ENCODE measurements at places on chromosomes 3 and 15.

DNA sequence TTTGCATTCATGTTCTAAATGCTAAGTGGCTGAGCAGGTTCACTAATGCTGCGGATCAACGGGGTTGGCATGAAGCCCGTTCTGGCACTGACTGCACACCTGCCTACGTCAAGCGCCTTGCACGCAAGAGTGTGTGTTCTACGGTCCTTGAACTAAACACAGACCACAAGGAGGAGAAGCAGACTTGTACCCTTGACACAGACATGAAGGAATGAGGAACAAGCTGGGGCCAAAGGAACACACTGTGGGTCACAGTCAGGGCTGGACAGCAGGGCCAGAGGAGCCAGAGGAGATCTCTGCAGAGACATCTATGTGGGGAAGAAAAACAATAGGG lies 48.0 kb upstream of the LDHAL6B start:
- no peak for DNase-seq

- no peak for DNase-seq
Measured at GRCh38 chr3:171824824-171825221, 14.5 kb upstream of the PLD1 start.

GRCh38 chr15:31379042-31379441 lies 52.4 kb downstream of the KLF13 start:
- DNase-seq: no peak

DNA sequence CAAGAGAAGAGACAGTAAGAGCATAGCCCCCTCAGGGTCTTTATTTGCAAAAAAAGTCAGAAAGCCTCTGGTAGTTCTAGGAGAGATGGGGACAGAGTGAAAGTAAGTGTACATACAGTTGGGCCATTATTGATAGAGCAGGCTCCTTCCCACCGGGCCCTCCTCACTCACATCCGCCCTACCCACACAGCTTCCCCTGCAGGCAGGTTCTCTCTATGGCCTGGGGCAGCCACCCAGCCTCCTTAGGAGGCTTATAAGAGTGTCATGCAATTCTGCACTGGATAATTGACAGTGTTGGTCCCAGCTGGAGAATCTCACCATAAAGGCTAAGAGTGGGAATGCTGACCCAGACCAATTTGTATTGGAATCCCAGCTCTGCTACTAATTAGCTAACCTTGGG lies 49.5 kb downstream of the SLC30A4 start:
- no peak for DNase-seq

- DNase-seq: no peak
Measured at GRCh38 chr3:175865724-175866123, 1006.6 kb downstream of the NAALADL2 start.

DNA sequence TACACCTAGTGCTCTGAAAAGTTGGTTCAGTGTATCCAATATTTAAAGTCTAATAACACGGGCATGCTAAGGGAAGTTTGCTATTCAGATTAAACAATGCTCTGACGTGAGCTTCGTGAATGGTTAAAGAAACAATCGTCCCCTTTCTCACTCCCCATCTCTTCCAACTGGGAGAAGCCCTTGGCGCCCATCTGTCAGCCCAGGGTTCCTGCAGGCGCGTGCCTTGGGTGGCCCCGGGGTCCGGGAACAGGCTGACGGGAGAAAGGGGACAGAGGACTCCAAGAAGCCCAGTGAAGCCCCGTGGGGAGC lies 413 bp downstream of the SEC22C start:
- no peak for DNase-seq

- no peak for DNase-seq
Measured at GRCh38 chr3:126361211-126361610, 4.0 kb upstream of the KLF15 start.

GRCh38 chr3:160041465-160041864 lies 52.8 kb downstream of the IL12A start:
- DNase-seq: no peak

- no peak for DNase-seq
Measured at GRCh38 chr15:74201710-74202420, 722 bp downstream of the STRA6 start.

DNA sequence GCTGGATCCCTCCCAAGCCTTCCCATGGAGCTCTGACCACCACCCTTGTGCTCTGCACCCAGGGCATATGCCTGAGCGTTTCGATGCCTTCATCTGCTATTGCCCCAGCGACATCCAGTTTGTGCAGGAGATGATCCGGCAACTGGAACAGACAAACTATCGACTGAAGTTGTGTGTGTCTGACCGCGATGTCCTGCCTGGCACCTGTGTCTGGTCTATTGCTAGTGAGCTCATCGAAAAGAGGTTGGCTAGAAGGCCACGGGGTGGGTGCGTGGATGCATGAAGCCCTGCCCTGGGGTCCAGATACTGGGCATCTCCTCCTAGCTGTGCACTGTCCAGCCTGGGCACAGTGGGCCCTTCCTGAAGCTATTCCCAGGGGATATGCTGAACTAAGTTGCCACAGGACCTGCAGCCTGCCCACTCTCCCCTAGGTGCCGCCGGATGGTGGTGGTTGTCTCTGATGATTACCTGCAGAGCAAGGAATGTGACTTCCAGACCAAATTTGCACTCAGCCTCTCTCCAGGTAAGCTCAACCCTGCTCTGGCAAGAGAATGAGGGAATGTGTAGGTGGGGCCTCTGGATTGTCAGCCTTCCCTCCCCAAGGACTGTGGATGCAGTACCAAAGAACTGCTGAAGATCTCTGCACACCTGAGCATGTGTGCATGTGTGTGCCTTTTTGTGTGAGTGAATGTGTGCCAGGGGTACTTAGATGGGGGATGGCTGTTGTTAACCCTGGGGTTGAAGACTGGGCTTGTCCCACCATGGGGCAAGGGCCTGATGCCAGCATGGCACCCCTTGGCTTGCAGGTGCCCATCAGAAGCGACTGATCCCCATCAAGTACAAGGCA lies 2.1 kb downstream of the MYD88 start:
- no peak for DNase-seq

- DNase-seq: no peak
Measured at GRCh38 chr3:187403768-187404288, 35.6 kb downstream of the RTP4 start.

- peak; percentile 37 for DNase-seq
Measured at GRCh38 chr15:59689626-59690236, 611 bp upstream of the BNIP2 start.

- DNase-seq: no peak
Measured at GRCh38 chr3:39631136-39631535, 163.7 kb downstream of the MOBP start.

GRCh38 chr3:169218314-169218983 lies 445.1 kb downstream of the MECOM start:
- DNase-seq: no peak

DNA sequence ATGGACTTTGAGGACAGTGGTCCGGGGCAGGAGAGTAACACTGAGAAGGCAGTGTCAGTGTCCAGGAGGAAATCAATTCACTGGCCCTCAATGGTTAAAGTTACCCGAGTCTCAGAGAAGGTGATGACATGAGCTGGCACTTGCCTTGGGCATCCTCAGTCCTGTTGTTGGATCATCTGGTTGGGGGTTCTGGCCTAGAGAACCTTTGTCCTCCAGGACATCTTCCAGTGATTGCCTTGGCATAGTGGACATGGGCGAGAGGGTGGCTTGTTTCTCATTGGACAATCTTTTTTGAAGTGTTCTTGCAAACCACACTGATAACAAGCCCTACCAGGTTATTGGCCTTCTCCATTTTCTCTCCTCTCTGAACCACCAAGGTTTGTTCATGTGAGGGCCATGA lies 83.4 kb upstream of the TERB2 start:
- no peak for DNase-seq

DNA sequence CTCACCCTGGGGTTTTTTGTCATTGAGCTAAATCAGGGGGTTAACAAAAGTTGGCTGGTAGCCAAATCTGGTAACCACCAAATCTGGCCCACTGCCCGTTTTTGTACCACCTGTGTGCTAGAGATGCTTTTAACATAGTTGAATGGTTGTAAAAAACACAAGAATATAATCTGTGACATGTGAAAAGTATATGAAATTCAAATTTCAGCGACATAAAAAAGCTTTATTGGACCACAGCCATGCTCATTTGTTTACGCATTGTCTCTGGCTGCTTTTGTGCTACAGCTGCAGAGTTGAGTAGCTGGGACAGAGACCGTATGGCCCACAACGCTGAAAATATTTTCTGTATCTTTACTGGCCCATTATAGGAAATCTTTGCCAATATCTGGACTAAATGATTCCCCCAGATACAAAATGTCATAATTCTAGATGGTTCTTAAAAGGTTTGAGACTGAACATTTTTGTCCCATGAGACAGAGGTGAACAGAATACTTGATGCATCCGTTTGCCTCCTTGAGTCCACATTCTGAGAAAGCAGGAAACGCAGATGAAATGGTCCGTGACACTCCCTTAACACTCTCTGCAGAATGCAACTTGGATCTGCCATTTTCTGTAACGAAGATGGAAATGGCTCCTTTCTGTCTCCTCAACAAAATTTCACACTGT lies 120.9 kb upstream of the PDZRN3 start:
- DNase-seq: no peak

DNA sequence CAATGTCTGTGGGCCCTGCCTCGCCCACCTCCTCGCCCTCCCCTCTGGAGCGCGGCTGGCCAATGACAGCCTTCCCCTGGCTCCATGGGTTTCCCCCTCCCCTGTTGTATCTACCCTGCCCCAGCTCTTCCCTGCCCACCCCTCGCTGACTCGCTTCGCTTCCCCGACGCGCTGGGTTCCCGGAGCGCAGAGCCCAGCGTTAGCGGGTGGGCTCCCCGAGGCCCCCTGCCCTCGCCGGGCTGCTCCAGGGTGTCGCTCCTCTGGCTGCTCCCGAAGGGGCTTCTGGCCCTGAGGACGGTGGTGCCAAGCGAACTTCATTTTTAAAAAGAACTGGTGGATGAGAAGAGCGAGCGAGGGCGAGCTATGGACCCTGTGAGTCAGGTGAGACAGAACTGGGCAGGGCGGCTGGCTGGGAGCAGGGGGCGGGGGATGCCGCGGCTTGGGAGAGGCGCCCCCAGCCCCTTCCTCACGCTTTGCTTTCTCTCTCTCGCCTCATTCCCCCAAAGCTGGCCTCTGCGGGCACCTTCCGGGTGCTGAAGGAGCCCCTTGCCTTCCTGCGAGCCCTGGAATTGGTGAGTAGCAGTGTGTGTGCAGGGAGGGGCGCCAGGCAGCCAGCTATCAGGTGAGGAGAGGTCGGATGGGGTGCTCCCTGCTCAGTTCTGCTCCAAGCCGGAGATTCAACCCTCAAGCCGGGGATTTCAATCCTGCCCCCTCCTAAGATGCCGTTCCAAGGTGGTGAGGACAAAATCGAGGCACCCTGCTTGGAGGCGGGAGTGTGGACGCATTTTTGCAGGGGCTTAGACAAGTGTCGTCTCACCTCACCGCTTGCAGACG lies at the start of gene SYNPR:
Gene SYNPR, plus strand, starts transcription at position 138 of the 834 bp plus-strand sequence.
- no peak for DNase-seq

- no peak for DNase-seq
Measured at GRCh38 chr3:122151480-122151879, 32.0 kb upstream of the CASR start.

DNA sequence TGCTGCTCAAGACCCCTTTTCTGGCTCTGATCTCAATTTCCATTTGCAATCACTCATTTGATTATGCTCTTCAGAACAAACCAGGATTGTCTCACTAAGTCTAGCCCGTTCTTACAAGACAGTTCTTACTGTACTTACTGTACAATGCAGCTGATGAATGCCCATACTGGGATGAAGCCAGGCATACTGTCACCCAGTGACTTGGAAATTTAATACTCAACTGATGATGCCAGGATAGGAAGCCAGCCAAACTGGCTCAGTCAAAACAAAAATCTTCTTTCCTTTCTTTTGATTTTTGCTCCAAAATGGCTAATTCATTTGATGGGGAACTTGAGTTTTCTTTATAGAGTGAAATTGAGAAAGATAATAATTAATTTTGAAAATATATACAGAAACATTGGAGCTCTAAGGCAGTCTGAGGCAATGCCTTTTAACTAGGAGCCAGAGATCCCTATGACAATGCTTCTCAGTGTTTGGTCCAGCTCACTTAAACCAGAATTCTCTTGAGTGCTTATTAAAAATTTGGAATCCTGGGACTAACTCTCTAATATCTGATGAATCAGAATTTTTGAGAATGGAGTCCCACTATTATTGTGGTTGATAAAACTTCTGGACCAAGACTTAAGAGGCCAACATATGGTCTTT lies 265.6 kb upstream of the THBS1 start:
- DNase-seq: no peak

DNA sequence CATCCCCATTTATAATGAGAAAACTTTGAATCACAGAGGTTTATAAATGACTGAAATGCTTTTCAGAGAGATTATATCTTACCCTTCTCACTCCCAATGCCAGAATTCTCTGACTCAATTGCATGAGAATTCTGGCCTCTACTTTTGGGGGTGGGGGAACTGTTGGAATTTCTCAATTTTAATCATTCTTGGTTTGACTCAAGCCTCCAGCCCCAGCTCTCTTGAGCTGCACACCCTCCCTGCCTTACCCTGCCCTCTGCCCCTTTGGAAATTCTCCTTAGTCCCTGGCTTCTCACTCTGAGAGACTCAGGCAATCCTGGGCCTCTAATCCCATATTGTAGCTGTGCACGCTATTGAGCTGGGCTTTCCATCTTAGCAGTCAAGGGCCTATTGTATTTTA lies 44.2 kb downstream of the ZNF589 start:
- DNase-seq: no peak

DNA sequence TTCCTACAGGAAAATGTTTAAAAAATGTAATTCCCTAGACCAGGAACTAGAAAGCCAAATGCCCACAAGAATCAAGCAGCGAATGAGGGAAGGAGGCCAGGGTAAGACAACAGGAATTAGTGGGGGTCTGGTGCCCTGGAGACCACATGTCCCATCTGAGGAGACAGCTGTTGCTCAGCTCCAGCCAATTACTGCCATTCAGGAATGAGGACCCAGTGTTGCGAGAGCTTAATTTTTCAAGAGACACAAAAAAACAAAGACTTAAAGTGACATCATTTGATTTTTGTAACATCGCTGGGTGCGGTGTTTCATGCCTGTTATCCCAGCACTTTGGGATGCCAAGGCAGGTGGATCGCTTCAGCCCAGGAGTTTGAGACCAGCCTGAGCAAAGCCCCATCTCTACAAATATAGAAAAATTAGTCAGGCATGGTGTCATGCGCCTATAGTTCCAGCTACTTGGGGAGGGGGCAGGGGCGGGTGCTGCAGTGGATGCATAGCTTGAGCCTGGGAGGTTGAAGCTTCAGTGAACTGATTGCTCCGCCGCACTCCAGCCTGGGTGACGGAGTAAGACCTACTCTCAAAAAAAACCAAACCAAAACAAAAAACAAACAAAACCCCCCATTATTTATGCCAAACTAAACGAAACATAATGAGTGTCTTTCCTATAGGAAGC lies 52.8 kb upstream of the LRIG1 start:
- no peak for DNase-seq

All from SIG-M5 (cell line).